ENCODE measurements at places on chromosomes 7 and 10.

GRCh38 chr10:132417257-132417910 is 20.4 kb downstream of the PWWP2B start:
- DNase-seq = no peak

DNA sequence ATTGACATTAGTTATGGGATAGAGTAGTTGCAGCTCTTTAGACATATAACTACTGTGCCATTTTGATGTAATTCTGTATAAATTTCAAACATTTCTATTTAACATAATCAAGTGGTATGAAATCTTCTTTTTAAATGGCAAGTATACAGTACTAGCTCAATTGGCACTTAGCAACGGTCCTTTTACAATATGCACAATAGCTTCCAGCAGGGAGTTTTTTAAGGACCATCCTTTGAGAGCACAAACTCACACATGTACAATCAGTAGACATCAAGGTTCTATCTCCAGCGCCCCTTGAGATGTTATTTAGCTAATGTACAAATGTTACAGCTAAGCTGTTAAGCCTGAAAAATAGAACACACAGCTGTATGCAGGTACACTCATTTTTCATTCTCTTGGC is 480.7 kb downstream of the TFEC start:
- no peak for DNase-seq

DNA sequence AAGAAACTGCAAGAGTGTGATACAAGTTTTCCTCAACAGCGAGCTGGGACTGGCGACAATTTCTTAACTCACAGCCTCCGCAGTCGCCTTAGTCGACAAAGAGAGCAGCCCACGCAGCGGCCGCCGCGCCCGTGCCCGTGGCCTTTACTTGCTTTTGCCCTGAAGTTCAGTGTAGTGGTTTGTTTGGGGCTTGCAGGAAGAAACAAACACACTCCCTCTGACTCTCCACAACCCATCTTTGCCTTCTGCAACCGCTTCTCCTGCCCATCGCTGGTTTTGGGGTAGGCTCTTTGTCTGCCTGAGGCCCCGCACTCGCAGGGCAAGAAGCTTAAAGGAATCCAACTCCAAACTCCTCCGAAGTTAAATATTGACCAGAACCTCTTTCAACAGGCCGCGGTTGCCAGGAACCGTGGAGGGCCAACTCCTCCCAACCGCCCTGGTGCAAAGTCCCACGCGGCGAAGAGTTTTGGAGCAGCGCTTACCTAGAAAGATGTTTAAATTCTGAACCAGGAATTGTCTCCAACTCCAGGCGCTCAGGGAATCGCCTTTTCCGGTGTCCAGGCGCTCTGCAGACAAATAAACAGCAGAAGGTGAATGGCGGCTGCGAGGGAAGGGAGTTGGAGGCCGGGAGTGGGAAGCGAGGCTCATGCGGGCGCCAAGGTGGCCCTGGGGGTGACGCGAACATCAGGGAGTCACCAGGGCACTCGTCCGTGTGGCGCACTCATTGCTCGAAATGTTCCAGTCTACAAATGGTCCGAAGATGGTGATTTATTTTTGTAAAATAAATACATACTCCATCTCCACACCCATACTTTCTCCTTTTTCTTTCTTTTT is 8.3 kb downstream of the HOXA4 start:
- DNase-seq = no peak

DNA sequence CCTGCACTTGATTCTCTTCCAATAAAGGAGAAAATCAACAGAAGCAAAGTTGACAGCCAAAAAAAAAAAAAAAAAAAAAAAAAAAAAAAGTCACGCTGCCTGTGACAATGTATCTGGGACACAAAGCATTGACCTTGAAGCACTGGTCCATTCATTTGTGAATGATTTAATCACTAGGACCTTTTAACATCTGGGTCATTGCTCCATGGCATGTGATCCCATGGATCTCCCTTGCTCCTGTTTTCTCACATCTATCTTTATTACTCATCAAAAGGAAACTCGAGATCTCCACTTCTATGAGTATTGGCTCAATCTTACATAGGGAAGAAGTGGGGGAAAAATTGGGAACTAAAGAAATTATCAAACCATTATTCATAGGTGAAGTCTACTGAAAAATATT is 89.6 kb upstream of the SMIM30 start:
- DNase-seq = no peak

DNA sequence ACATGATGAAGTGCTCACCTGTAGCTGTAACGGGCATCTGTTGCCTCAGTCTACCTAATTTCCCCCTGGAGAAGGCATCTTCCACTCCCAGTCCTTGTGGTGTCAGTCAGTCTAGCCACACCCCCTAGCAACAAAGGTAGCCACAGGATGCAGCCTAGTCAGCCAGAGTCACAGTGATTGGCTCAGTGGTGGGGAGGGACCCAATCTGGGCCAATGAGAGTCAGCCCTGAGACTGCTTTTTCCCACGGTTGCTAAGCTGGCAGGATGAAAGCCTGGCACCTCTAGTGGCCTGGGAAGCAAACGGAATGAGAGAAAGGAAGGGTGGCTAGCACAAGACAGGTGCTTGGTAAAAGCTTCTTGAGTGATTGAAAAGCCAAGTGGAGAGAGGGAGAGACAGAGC is 118.6 kb downstream of the SH3PXD2A start:
- peak; percentile 36 for DNase-seq
